CD4-positive, alpha-beta T cell treated with Interleukin-4 for 1 hour (primary cell): ENCODE measurements at places on chromosomes 4 and X.

- no peak for DNase-seq
Measured at GRCh38 chr4:76029300-76029699, 6.0 kb upstream of the CXCL10 start.

DNA sequence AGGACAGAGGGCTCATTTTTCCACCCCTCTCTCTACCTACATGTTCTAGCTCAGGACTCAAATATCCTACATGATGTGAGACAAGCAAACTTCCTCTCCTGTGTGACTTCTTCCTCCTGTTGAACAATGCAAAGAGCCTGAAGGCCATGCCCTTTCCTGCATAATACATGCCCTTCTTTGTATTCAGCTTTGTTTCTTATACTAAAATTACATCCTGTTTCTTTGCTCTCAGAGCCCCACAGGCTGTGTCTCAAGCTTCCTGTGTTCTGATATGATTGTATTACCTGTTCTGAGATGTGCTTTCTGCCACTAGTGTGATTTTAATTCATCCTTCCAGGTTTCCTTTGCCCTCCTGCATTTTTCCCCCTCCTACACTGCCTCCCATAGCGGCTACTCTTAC lies 166.4 kb upstream of the AFF2 start:
- peak; percentile 21 for DNase-seq

DNA sequence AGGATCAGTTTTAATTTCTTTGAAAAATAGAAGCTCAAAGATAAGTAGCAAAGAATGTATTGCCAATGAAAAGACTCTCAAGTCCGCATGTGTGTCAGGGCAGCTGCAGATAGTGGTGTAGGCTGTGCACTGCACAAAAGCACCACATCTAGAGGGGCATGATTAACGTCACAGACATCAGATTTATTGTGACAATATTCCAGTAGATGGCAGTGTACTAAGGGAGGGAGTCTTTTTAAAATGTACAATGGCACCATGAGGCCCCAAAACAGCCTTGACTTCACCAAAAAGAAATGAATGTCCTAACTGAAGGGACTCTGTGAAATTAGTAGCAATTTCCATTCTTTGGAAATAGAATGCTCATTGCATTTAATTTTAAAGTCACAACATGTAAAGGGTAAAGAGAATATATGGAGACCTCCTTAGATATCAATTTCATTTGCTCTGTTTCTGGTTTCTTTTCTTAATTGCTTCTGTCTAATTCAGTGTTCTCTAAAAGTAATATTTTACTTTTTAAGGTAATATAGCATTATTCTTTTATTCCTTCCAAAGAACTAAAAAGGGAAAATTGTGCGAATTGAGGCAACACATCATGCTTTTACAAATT lies 98.4 kb downstream of the ZNF827 start:
- DNase-seq: peak; percentile 49

GRCh38 chr4:68434836-68435235 lies 12.4 kb upstream of the TMPRSS11E start:
- no peak for DNase-seq

DNA sequence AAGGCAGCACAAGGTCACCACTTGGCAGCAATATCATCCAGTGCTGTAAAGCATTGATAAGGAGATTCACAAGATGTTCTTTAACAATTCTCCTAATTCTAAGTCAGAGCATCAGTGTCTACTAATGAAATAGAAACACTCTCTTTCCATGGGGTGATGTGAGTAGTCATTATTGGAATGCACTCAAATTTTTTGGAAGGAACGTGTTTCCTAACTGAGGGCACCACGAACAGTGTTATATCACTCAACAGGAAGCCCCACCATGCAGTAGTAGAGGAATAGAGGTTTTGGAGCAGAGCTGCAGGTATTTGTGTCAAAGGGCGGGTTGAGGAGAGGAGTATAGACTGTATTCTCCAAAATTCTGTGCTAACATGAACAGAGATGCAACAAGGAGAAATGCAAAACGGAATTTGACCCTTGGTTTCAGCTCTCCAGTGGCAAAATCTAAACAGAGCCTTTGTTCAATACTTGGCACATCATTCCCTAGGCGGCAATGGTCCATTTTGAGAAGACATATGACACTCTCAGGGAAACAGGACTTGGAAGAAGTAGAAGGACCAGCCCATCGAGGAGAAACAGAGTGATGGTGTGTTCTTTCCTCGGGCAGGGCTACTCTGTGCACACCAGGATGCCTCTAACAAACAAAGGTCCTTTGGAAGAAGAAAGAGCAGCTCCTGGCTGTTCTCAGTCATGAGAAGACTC lies 98.9 kb downstream of the CPEB2 start:
- no peak for DNase-seq

DNA sequence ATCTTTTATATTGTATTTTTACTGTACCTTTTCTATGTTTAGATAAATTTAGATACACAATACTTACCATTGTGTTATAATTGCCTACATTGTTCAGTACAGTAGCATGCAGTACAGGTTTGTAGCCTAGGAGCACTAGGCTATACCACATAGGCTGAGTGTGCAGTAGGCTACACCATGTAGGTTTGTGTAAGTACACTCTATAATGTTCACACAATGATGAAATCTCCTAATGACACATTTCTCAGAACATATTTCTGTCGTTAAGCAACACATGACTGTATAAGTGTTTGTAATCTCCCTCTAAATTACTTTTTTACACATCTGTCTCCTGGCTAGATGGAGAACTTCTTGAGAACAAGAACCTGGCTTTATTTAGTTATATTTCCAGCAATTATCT lies 40.3 kb downstream of the UCHL1 start:
- no peak for DNase-seq

DNA sequence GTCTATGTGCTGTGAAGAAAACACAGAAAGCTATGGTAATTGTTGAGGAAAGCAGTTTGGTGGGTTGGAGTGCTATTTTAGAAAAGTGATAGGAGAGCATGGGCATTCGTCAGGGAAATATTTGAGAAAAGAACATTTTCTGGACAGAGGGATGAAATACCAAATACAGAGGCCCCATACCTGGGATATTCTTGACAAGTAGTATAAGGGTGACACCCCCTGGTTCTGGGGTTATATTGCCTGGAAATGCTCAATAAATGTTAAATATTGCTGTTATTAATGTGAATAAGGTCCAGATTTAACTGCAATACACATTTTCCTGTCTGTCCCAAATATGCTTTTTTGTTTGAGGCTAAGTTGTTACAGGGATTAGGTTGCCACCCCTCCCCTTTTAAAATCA lies 42.9 kb downstream of the WWC2 start:
- no peak for DNase-seq
